Chondrocyte (in vitro differentiated cells): ENCODE measurements at places on chromosomes 3 and 15.

- DNase-seq = no peak
- H3K27ac ChIP-seq = no peak overlapping the region
- H3K4me3 ChIP-seq = no peak overlapping the region
- H3K4me1 ChIP-seq = no peaks in the 10 kb centered on the region
- H3K27me3 ChIP-seq = no peaks in the 10 kb centered on the region
Observed at GRCh38 chr3:41846850-41847249, 115.1 kb downstream of the ULK4 start.

DNA sequence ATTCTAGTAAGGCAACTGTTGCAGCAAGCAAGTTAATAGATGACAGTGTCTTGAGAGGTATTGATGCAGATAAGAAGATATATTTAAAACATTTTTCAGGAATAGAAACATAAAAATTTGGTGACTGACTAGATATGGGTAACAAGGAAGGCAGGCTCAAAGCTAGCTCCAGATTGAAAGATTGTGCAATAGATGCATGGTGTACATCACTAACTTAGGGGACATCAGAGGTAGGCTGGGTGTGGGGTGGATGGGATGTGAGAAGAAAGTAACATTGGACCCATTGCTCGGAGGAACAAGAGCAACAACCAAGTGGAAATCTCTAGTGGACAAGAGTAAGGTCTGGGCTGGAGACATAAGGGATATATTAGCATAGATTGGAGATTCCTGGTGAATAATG lies 306.9 kb downstream of the MCTP2 start:
- H3K4me3 ChIP-seq = no peak overlapping the region
- DNase-seq = no peak
- no peak overlapping the region for H3K27ac ChIP-seq
- H3K27me3 ChIP-seq = no peaks in the 10 kb centered on the region
- no peaks in the 10 kb centered on the region for H3K36me3 ChIP-seq

- peaks cover 55% of the 10 kb centered on the region for H3K27me3 ChIP-seq
- no peak overlapping the region for H3K27ac ChIP-seq
- no peaks in the 10 kb centered on the region for H3K4me1 ChIP-seq
- no peak for DNase-seq
Observed at GRCh38 chr15:33322091-33322490, 11.3 kb downstream of the RYR3 start.

GRCh38 chr3:185341616-185342458 lies 21.1 kb upstream of the MAP3K13 start:
- no peak overlapping the region for H3K4me3 ChIP-seq
- no peaks in the 10 kb centered on the region for H3K36me3 ChIP-seq
- H3K27me3 ChIP-seq = no peaks in the 10 kb centered on the region
- DNase-seq = no peak

DNA sequence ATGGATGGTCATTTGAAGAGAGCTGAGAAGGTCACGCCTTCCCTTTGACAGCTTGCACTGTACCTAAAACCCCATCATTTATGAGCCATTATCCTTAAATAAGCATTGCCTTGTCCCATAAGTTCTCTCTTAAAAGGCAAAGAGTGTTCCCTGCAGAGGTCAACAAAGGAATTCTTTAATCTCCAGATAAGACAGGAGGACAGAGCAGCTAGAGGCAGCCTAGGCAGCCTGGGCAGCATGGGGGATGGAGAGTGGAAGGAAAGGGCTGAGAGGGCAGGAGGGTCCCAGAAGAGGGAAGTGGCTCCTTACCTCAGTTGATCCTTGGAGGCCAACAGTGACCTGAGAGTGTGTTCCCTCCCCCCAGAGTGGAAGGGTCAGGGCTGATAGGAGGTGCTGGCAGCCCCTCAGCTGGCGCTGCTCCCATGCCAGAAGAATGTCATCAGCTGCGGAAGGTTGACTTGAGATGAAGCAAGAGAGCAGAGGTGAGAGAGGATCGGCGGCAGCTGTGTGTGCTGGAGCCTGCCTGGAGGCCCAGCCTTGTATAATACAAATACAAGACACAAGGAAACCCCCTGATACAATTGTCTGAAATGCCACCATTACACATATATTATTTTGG lies 12.8 kb downstream of the KBTBD13 start:
- no peak for DNase-seq
- H3K27me3 ChIP-seq = peaks cover 14% of the 10 kb centered on the region
- no peak overlapping the region for H3K27ac ChIP-seq

GRCh38 chr3:101069901-101070798 lies 76.9 kb upstream of the ABI3BP start:
- peaks cover 61% of the 10 kb centered on the region for H3K4me1 ChIP-seq
- peak overlapping the region; percentile 72 for H3K27ac ChIP-seq
- H3K4me3 ChIP-seq = no peak overlapping the region
- DNase-seq = no peak

GRCh38 chr3:149450281-149450680 lies 24.2 kb upstream of the TM4SF4 start:
- H3K27me3 ChIP-seq = no peaks in the 10 kb centered on the region
- peaks cover 2% of the 10 kb centered on the region for H3K36me3 ChIP-seq
- H3K4me3 ChIP-seq = no peak overlapping the region
- DNase-seq = no peak

- H3K4me3 ChIP-seq = no peak overlapping the region
- H3K36me3 ChIP-seq = peaks cover 9% of the 10 kb centered on the region
- H3K4me1 ChIP-seq = peaks cover 15% of the 10 kb centered on the region
- no peaks in the 10 kb centered on the region for H3K27me3 ChIP-seq
- no peak for DNase-seq
- H3K27ac ChIP-seq = no peak overlapping the region
Observed at GRCh38 chr15:80118956-80119355, 33.8 kb upstream of the FAH start.

GRCh38 chr3:185421577-185422232 lies 58.8 kb downstream of the MAP3K13 start:
- no peak overlapping the region for H3K4me3 ChIP-seq
- H3K27ac ChIP-seq = no peak overlapping the region
- H3K4me1 ChIP-seq = peaks cover 8% of the 10 kb centered on the region
- no peak for DNase-seq

DNA sequence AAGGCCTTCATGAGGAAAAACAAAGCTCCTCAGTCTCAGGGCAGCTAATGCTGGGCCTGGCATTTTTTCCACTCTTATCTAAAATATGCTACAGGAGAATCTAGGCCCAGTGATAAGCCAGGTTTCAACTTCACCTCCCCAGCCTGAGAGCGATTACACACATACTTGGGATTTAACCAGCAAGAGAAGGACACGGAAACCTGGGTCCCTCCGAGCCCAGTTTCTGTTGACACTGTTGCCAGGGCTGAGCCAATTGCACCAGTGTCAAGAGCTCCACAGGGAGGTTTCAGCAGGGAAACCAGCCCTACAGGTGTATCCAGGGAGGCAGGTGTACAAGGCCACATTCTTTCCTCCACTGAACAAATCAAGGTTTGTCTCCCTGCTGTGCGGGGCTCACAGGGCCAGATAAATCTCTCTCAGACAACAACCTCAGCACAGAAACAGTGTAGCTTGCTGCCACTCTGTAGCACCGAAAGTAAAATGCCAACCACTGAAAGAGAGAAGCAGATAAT lies 85.4 kb downstream of the MAGI1 start:
- H3K4me3 ChIP-seq = peak overlapping the region; percentile 29
- peak overlapping the region; percentile 94 for H3K27ac ChIP-seq
- peaks cover 79% of the 10 kb centered on the region for H3K4me1 ChIP-seq
- H3K27me3 ChIP-seq = no peaks in the 10 kb centered on the region
